ENCODE measurements at places on chromosomes 3 and 15.

DNA sequence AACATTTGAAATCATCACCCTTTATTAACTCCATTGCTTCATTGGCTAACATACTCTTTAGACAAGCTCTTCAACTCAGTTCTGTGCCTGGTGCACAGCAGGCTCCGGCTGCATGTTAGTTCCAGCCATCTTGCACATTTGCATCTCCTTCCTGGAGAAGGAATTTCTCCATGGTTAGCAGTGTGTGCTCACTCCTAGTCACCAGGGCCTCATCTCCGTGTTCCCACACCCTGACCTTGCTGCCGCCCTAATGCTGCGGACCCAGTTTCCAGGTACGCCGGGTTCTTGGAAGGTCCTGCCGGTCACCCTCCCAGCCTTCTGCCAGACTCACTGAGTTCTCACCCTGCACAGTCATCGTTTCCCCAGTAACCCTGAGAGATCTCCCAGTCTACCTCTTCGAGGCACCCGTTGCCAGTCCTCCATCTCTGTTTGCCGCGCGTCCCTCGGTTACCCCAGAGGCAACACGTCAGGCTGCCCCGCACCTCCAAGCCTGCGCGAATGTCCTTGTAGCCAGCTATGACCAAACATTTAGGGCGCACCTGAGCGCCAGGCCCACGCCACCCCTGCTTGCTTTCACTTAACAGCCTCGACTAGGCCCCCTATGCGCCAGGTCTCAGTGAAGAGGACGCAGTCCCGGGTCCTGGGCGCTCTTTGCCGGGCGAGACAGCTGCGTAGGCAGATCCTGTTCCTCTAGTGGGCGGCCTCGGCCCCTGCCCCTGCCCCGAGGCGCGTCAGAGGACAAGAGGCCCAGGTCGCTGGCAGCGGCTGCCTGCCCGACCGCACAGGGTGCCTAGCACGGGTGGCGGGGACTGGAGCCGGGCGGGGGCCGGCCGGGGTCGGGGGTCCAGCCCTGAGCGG is 747 bp upstream of the ZNF592 start:
- peak overlapping the region; percentile 98 for H3K27ac ChIP-seq
- H3K4me3 ChIP-seq, result peak overlapping the region; percentile 96
- H3K4me1 ChIP-seq, result peaks cover 63% of the 10 kb centered on the region
- DNase-seq, result peak; percentile 80
- H3K36me3 ChIP-seq, result no peaks in the 10 kb centered on the region

DNA sequence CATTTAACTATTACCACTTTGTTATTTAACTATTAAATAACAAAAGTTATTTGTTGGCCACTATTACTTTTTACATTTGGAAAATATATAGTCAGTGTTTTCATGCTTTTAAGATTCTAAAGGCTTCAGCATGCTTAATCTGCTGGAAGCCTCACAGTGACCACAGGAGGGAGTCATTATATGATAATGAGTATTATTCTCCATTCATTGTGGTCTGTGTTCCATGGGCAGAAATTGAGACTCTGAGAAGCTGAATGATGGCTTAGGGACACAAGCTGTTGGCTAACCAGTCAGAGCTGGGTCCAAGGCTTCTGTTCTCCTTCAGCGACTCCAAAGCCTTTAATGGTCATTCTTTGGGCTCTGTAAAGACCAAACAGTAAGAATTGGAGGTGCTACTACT is 64.7 kb downstream of the BFSP2 start:
- no peak overlapping the region for H3K4me3 ChIP-seq
- H3K27me3 ChIP-seq, result peaks cover 8% of the 10 kb centered on the region
- H3K27ac ChIP-seq, result no peak overlapping the region
- no peaks in the 10 kb centered on the region for H3K36me3 ChIP-seq
- no peak for DNase-seq

DNA sequence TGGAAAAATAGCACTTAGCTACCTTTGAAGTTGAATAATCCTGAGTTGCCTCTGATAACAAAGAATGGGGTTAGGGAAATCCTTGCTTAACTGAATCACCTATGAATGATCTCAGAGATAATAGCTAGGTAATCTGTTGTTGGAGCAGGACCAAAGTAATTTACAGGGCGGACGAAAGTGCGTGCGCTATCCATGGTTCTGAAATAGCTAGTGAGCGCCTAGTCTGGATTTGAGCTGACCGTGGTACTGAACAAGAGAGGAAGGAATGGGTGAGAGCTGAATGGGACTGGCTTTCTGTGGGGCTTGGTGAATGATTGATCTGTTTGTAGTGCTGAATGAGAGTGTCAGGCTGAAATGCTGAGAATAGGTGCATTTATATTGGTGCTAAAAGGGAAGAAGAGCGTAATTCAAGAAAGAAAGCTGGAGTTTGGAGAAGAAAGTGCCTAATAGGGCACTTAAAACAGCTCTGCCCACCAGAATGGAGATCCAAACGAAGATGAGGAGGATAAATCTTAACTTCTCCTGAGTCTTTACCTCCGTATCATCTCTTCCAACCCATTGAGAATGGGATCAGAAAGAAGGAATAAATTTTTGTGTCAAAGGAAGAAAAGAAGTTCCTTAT is 10.1 kb downstream of the SCN10A start:
- H3K27me3 ChIP-seq, result no peaks in the 10 kb centered on the region
- H3K27ac ChIP-seq, result no peak overlapping the region
- H3K36me3 ChIP-seq, result no peaks in the 10 kb centered on the region
- DNase-seq, result no peak

DNA sequence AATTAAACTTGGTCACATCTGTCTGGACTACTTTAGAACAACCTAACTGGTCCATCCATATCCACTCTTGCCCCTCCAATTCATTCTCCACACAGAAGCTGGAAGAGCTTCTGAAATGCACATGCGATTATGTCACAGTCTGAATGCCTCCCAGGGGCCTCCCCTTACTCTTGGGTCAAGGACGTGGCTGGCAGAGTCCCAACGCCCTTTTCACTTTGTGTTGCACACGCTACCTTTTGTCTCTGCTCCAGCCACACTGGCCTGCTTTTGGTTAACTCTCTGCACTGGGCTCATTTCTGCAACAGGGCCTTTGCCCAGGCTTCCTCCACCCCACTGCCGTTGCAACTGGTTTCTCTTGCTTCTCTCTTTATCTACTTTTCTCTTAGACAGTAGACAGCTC is 245.2 kb downstream of the IL20RB start:
- H3K27me3 ChIP-seq, result no peaks in the 10 kb centered on the region
- H3K36me3 ChIP-seq, result no peaks in the 10 kb centered on the region
- no peak overlapping the region for H3K27ac ChIP-seq
- no peak for DNase-seq
- no peaks in the 10 kb centered on the region for H3K4me1 ChIP-seq
- no peak overlapping the region for H3K4me3 ChIP-seq

- no peak overlapping the region for H3K27ac ChIP-seq
- peaks cover 29% of the 10 kb centered on the region for H3K4me1 ChIP-seq
- no peak overlapping the region for H3K4me3 ChIP-seq
- no peak for DNase-seq
- peaks cover 6% of the 10 kb centered on the region for H3K36me3 ChIP-seq
- H3K27me3 ChIP-seq, result no peaks in the 10 kb centered on the region
These were observed 10.1 kb downstream of the RARRES1 start for GRCh38 chr3:158722108-158722507.

GRCh38 chr3:139327861-139328260 is 16.0 kb upstream of the MRPS22 start:
- no peak overlapping the region for H3K27ac ChIP-seq
- DNase-seq, result no peak
- H3K27me3 ChIP-seq, result peaks cover 51% of the 10 kb centered on the region
- peaks cover 23% of the 10 kb centered on the region for H3K4me1 ChIP-seq
- no peaks in the 10 kb centered on the region for H3K36me3 ChIP-seq
- H3K4me3 ChIP-seq, result no peak overlapping the region

DNA sequence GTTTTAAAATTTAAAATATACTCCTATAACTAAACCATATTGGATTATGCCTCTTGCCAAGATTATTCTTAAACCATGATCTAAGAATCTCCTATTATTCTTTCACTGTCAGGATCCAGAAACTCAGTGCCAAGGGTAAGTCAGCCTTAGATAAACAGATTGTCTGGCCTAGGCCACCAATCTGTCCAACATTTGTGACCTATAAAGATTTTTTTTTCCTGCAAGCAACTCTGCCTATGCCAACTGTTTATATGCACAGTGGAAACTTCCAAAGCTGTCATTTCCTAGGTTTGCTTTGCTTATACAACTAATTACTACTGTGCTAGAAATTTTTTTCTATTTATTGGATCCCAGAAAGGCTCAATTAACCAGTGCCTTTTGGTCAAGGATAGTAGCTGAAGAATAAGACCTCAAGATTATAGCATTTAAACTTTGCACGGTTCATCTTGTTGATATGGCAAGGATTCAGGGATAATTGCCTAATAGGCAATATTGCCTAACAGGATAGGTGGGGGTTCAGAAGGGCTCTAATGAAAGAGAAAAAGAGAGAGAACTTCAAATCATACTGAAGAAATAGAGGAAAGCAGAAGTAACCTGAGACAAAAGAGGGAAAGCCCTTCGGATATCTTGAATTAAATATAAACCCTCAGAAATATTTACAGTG is 22.8 kb downstream of the GAP43 start:
- peaks cover 40% of the 10 kb centered on the region for H3K27me3 ChIP-seq
- H3K27ac ChIP-seq, result no peak overlapping the region
- no peaks in the 10 kb centered on the region for H3K36me3 ChIP-seq
- no peak overlapping the region for H3K4me3 ChIP-seq
- peaks cover 2% of the 10 kb centered on the region for H3K4me1 ChIP-seq

GRCh38 chr3:96986241-96986640 is 171.8 kb downstream of the EPHA6 start:
- no peak overlapping the region for H3K27ac ChIP-seq
- no peaks in the 10 kb centered on the region for H3K4me1 ChIP-seq
- no peak for DNase-seq
- no peaks in the 10 kb centered on the region for H3K27me3 ChIP-seq
- no peak overlapping the region for H3K4me3 ChIP-seq

GRCh38 chr3:146827836-146828235 is 222.7 kb upstream of the PLSCR5 start:
- no peak overlapping the region for H3K27ac ChIP-seq
- no peak for DNase-seq
- no peaks in the 10 kb centered on the region for H3K4me1 ChIP-seq
